Activated CD4-positive, alpha-beta memory T cell treated with anti-CD3 and anti-CD28 coated beads, Interleukin-2, amount 10 ng/mL, durations not matched to agents 7 days and 5 days (primary cell): ENCODE measurements at places on chromosomes 6 and 20.

- DNase-seq: no peak
Measured at GRCh38 chr20:39390186-39390585, 428.0 kb downstream of the DHX35 start.

- DNase-seq: no peak
Measured at GRCh38 chr6:166293731-166294584, 14.2 kb downstream of the PRR18 start.

DNA sequence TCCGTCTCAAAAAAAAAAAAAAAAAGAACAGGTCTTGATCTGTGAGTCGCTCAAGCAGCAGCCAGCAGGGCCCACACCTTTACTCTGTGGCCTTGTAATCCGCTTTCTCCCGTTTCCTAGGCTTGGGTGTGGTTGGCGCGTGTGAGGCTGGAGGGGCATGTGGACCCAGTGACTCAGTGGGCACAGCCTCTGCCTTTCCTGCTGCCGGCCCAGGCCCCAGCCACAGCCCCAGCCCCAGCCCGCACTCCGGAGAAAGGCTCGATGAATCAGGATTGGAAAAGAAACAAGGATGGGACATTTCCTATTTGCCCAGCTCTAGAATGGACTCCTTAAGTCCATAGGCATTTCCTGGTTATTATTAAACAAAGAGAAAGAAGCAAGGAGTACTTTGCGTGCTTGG, 4.3 kb downstream of the BHLHE23 start:
- no peak for DNase-seq

DNA sequence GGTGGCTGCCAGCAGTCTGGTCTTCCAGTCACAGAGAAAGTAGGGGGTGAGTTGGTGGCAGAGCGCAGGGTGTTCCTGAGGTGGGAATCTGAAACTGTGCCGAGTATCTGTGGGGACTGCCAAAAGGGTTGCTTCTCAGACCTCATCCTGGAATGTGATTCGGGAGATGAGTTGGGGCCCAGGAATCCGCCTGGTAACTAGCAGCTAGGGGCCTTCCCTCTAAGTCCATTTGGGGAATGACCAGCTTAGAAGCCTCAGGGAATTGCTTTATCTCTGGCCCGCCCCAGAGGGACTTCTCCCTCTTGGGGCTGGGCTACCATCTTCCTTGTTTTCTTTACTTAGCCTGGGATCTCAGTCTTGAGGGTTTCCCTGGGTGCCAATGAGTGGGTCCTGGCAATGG, 49.6 kb downstream of the MOCS1 start:
- DNase-seq: no peak

- DNase-seq: no peak
Measured at GRCh38 chr6:72784581-72784980, 162.7 kb downstream of the KCNQ5 start.

DNA sequence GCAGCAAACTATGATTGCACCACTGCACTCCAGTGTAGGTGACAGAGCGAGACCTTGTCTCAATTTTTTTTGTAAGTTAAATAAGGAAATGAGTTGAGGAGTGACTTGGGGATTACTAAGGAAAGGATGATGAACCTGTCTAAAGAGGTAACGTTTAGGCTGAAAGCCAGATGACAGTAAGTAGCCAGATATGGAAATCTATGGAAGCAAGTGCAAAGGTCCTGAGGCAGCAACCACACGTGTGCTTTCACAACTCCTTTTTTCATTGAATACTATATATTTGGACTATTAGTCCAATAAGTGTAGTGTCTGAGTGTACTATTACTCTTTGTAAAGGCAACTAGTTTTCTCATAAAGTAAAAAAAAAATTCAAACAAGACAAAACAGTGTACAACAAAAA, 147.4 kb downstream of the CD24 start:
- DNase-seq: no peak

GRCh38 chr20:41456351-41456750, 89.7 kb upstream of the EMILIN3 start:
- DNase-seq: no peak

DNA sequence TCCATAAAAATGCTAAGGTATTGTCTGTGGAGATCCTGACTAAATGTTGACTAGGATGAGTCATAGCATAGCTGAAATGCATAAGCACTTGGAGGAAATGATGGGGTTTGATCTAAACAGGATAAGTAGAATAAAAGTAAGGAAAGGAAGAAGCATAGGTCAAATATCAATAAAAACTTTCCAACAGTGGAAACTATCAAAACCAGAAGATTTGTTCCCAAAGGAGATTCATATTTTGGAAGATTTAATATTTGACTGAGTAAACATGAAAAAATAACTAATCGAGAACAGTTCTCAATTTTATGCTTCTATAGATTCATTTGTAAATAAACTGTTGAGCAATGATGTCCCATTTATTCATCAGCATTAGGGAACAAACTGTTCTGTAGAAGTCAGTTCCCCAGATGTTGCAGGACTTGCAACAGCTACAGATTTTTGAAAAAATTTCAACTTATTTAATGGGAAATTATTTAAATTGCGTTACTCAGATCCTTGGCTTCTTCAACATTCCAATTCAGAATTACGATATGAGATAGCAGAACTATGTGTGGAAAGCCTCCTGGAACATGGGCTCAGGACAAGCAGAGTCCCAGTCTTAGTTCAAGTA, 133.7 kb upstream of the TBX18 start:
- DNase-seq: no peak

DNA sequence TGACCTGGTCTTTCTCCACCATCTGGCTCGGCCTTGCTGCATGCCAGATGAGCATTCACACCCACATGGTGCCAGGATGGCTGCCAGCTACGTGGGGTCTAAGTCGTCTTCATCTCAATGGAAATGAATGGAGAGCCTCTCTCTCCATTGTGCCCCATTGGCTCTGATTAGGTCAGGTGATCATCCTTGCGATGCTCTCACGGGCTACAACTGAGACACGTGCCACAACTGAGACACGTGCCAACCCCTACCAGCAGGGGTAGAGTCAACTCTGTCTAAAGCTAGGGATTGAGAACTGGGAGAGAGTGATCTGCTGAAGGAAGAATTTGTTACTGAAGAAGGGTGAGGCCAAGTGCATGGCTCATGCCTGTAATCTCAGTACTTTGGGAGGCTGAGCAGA, 67.3 kb upstream of the RALY start:
- DNase-seq: no peak

DNA sequence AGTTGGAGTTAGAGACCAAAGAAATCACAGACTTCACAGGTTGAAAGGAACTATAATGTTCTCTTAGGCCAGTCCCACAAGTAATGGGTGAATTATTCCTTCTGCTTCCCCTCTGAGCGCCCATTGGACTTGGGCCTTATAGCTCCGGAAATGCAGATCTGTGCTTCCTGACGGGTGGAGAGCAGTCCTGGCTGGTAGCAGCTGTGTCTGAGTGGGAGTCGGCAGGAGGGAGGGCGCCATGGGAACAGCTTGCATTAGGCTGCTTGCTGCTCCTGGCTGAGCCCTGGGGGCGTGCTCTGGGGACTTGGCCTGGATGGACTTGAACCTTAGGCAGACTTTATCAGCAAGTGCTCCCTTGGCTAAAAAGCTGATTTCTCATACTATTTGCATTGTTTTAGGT, 18.4 kb upstream of the NUP153 start:
- no peak for DNase-seq

DNA sequence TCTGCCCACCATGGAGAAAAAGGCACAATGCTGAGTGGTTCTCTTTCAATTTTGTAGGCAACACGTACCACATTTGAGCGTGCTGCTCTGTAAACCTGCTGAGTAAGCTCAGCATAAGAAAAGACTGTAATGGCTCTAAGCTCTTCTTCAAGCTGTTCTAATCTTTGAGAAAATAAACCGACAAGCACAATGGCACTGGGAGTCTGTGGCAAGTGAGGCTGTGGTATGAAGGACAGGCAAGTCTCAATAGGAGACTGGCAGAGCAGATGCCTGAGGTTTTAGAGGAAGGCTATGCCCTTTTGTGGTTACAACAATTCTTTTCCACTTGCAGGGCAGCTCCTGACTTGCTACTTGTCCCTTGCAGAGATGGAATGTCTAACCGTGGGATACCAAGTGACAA, 136.7 kb upstream of the EXOC2 start:
- no peak for DNase-seq

GRCh38 chr20:11098888-11099287, 425.1 kb upstream of the JAG1 start:
- DNase-seq: no peak

DNA sequence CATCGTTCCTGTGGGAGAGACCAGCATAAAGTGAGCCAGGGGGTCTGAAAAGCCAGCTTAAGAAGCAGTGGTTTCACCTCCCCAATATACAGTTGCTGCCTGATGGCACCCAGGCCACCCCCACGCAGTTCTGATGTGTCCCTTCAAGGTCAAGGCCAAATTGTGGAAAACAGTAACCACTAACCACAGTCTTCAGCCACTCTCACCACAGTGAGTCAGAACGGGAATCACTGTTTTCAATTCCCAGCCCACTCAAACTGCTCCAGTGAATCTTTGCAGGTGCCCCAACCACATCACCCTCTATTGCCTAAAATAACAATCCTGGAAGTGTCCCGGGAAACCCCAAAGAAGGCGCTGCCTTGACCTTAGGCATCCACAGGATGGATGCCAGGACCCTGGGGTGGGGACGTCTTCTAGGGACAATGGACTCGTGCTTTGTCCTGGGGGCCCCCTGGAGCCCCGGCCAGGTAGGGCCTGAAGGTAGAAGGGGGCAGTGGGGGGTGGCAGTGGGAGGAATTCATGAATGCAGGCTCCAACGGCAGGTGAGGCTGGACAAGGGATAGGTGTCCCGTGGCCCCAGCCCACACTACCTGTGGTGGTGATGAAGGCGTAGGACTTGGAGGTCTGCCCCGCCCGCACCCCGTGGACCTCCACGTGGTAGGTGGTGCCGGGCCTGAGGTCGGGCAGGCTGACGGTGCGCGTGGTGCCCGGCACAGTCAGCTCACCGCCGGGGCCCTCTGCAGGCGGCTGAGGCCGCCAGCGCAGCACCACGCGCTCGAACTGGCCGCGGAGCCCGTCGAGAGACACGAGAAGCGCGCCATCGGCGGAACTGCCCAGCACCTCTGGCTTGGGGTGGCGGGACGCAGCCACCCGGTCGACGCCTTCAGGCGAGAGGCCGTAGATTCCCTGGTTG, 22.2 kb downstream of the TNXB start:
- DNase-seq: peak; percentile 20

GRCh38 chr6:141165002-141165665, 967.6 kb upstream of the GJE1 start:
- no peak for DNase-seq

DNA sequence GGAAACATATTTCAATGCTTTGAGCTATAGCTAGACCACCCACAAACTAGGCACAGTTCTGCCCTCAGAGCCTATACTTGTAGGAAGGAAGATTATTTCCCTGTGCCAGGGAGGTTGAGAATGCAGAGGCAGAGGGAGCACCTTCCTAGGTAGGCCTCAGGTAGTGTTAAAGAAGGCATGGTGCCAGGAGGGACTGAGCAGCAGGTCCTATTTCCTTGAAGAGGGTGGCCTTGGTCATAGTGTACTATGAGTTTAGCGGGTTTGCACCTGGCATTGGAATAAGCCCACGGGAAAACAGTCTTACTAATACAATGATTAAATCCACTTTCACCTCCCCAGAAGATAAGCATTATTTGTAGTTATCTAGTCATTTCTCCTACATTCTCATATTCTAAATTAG, 375.4 kb downstream of the CDKAL1 start:
- DNase-seq: no peak

DNA sequence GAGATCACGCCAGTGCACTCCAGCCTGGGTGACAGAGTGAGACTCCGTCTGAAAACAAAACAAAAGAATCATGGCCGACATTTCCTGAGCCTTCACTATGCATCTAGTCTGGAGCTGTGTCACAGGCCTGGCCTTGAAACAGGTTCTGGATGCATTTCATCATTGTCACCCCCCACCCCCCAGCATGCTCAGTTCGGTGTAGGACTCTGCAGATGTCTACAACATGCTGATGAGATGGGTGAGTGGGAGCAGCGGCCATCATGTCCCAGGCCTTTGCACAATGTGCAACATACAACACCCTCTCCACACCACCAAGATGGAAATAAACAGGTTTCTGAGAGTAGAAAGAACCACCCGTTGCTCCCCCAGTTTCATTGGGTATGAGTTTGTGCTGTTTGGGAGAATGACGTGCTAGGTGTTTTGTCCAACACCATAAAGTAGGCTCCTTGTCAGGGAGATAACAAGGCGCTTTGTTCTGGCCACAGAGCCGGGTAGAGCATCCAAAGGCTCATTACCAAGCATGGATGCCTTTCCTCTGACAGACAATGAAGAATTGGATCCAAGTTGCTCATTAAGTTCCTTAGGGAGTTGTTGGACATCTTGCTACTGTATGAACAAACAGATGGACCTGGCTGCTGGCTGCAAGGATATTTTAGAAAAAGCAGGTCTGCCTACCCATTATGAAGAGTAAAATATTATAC, 22.1 kb downstream of the SNHG17 start:
- no peak for DNase-seq

- DNase-seq: no peak
Measured at GRCh38 chr6:21679761-21680265, 86.3 kb downstream of the SOX4 start.

DNA sequence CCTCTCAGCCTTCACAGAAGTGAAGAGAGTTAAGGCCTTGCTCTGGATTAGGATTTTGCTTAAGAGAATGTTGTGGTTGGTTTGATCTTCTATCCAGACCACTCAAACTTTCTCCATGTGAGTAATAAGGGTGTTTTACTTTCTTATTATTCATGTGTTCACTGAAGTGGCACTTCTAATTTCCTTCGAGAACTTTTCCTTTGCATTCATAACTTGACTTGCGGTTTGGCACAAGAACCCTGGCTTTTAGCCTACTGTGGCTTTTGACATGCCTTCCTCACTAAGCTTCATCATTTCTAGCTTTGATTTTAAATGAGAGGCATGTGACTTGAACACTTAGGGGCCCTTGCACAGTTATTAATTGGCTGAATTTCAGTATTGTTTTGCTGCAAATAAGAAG, 166.1 kb upstream of the OPRM1 start:
- DNase-seq: no peak

GRCh38 chr20:25033924-25034300, 24.0 kb downstream of the ACSS1 start:
- DNase-seq: no peak

DNA sequence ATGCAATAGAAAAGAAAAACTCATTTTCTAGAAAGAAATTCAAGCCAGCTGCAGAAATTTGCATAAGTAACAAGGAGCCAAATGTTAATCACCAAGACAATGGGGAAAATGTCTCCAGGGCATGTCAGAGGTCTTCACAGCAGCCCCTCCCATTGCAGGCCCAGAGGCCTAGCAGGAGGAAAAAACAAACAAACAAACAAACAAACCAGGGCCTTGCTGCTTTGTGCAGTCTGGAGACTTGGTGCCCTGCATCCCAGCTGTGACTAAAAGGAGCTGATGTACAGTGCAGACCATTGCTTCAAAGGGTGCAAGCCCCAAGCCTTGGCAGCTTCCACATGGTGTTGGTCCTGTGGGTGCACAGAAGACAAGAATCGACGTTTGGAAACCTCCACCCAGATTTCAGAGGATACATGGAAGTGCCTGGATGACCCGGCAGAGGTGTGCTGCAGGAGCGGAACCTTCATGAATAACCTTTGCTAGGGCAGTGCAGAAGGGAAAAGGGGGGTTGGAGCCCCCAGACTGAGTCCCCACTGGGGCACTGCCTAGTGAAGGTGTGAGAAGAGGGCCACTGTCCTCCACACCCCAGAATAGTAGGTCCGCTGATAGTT, 110.9 kb upstream of the AKAP12 start:
- DNase-seq: no peak

GRCh38 chr6:143394389-143394788, 56.1 kb downstream of the ADAT2 start:
- DNase-seq: no peak

- no peak for DNase-seq
Measured at GRCh38 chr6:19759117-19759880, 77.9 kb upstream of the ID4 start.
